ENCODE measurements at places on chromosomes 13 and 19. TPM values are rescaled to one million over a fixed set of nuclear protein-coding genes. Genes with fewer than 3 reads are reported as not detected.
A peak's percentile ranks its signal among the peaks of the same experiment; 100 is the strongest.

- DNase-seq, result peak; percentile 39
These were observed 74.6 kb downstream of the SHISA2 start for GRCh38 chr13:25977216-25977615.

- DNase-seq, result no peak
These were observed 47.2 kb downstream of the TM9SF2 start for GRCh38 chr13:99548448-99548847.

DNA sequence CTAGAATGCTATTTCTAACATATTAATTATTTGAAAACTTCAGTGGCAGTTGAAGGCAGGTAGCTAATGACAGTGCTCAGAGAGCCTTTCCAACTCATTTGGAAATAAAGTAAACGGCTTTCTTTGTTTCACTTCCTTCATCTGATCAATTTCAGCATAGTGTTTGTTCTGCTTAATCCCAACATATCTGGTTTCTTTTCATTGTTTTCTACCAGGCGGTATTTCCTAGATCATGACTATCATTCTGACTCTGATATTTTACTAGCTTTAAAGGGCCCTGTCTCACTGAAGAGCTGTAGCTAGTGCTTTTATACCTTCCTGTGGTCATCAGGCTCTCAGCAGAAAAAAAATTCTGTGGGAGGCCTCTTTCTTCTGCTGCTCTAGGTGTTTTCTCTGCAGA lies 178.6 kb downstream of the RBM26 start:
- no peak for DNase-seq

DNA sequence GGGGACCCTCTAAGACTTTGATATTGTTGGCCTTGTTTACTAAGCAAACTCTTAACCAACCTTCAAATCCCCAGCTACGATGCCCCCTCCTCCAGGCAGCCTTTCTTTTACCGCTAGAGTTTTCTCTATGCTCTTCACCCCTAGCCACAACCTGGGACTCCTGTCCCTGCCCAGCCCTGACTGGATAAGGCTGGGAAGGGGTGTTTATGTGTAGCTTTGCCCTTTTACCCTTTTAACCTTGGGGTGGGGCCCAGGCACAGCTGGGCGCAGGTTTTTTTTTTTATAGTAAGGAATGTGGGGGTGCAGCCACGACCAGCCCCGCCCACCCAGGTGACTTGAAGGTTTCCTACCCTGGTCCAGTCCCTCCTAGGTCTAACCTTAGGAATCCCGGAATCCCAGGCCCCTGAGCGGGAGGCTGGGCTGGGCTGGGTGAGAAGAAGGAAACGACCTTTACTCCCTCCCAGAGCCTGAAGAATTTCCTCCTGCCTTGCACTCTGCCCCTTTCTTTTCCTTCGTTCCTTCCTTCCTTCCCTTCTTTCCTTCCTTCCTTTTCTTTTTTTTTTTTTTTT lies 12.2 kb downstream of the TJP3 start:
- no peak for DNase-seq

DNA sequence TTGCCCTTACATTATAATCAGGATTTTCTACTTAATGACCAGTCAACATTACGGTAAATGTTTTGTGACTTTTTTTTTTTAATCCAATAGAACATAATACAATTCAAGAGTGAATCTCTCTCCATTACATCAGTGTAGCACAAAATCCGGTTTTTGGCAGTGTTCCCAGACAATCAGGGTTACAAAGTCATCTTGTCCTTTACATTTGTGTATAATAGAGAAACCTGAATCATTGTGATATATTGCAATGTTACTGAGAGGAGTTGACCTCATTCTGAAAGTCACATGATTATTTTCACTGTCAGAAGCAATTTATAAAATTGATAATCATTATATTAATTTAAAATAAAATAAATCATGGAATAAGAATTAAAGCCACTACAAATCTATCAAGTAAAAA lies 1346.0 kb upstream of the SPRY2 start:
- DNase-seq, result peak; percentile 5

- DNase-seq, result no peak
These were observed 710.0 kb upstream of the ARGLU1 start for GRCh38 chr13:107277911-107278310.

GRCh38 chr19:2140138-2140569 lies 11.2 kb downstream of the AP3D1 start:
- no peak for DNase-seq

- no peak for DNase-seq
These were observed 3.8 kb downstream of the F7 start for GRCh38 chr13:113109151-113110047.

DNA sequence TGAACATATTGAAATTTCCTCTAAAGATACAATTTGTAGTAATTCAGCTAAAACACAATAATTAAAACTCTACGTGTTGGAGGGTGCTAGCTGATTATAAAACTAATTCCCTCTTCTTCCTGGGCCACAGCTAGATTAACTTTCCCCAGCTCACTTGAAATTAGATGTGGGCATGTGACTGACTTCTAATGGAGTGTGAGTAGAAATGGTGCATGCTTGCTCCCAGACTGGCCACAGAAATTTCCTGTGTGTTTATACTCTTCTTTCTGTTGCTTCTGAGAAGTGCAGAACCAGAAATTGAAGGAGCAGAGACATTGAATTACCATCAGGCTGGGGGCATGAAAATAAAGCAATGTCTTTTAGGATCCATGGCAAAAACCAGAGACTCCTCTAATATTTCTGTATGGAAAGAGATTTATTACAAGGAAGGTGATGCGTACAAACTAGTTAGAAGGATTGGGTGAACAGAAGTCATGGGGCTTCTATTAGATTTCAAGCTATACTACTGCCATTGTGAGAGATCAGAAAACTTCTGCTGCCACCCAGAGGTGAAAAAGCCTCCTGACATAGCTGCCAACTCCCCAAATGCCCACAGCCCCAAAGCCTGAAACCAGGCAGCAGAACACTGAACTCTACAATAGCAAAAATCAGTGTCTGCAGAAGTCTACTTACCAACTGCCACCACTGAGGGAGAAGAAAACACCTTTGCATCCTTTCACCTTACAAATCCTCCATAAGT lies 379.2 kb upstream of the MIR17HG start:
- DNase-seq, result no peak

GRCh38 chr13:102141625-102142472 lies 260.0 kb downstream of the FGF14 start:
- DNase-seq, result peak; percentile 40

Gene ZNF491
- 1.4 TPM for total RNA-seq

Gene ZNF578
- total RNA-seq, result 2.0 TPM

Gene NLRP9
- total RNA-seq, result not detected

Gene ADAMTS10
- total RNA-seq, result 17.1 TPM

Gene KLK14
- not detected for total RNA-seq
